ENCODE measurements at places on chromosomes 5 and 9. TPM values are rescaled to one million over a fixed set of nuclear protein-coding genes. Genes with fewer than 3 reads are reported as not detected.

DNA sequence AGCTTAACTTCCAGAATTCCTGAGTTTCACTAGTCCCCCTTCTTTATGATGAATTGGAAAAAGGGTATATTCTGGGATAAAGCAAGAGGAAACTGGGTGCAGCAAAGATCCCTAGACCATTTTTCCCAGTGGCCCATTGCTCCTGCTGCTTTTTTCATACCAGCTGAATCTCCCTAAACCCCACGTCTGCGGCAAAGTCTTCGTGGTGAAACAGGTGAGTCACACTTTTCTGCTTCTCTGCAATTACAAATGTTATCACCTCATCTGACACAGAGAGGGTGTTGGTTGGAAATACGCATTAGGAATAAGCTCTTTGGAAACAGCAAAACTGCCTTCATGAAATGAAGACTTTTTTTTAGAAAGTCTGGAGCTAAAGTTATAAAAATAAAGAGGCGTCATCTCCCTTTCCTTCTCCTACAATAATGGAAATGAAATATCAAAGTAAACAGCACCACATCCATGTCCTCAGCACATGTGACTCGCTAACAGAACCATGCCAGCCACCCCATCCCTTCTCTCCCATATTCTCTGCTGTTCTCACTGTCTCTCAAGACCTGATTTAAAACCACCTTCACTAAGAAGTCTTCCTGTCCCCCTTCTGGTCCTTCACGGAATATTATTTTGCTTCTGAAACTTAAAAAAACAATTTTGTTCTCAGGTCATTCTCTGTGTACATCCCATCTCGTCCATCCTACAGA, 39.5 kb upstream of the GLRX start:
- H3K4me3 ChIP-seq: no peak overlapping the region
- H3K4me1 ChIP-seq: peaks cover 74% of the 10 kb centered on the region
- no peaks in the 10 kb centered on the region for H3K27me3 ChIP-seq
- DNase-seq: peak; percentile 66
- peak overlapping the region; percentile 73 for H3K27ac ChIP-seq

GRCh38 chr5:87780831-87781760, 368.4 kb upstream of the CCNH start:
- H3K36me3 ChIP-seq: no peaks in the 10 kb centered on the region
- peaks cover 18% of the 10 kb centered on the region for H3K27me3 ChIP-seq
- no peaks in the 10 kb centered on the region for H3K4me1 ChIP-seq
- no peak overlapping the region for H3K27ac ChIP-seq

DNA sequence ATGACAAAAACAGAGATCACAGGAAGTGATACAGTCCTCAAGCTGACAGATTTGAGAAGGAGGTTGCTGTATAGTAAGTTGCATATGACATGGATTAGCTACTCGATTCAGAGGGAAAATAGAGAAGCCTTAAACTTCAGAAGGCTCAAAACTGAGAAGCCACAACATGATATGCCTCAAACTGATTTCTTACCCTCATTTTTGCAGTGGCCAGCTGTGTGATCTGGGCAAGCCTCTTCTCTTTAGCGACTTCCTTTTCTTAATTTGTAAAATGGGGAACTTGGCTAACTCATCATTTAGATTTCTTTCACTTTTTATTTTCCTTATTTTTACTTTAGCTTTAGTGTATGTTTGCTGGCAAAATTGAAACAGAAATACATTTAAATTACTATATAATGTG, 421.1 kb downstream of the KIF4B start:
- no peaks in the 10 kb centered on the region for H3K4me1 ChIP-seq
- no peaks in the 10 kb centered on the region for H3K36me3 ChIP-seq
- no peak for DNase-seq
- no peak overlapping the region for H3K27ac ChIP-seq

DNA sequence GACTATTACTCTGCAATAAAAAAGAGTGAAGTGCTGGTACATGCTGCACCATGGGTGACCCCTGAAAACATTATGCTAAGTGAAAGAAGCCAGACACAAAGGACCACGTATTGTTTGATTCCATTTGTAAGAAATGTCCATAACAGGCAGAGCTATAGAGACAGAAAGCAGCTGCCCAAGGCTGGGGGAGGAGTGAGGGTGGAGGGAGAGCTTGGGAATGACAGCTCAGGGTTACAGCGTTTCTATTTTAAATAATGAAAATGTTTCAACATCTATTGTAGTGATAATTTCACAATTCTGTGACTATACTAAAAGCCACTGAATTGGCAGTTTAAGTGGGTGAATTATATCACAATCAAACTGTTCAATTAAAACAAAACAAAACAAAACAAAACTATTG, 81.7 kb downstream of the MYO10 start:
- H3K36me3 ChIP-seq: no peaks in the 10 kb centered on the region
- no peaks in the 10 kb centered on the region for H3K4me1 ChIP-seq
- H3K27ac ChIP-seq: no peak overlapping the region
- H3K27me3 ChIP-seq: no peaks in the 10 kb centered on the region

Gene SLCO6A1
- not detected for total RNA-seq

Gene GPR151
- total RNA-seq: not detected

GRCh38 chr5:25091921-25092320, 447.1 kb upstream of the CDH10 start:
- no peaks in the 10 kb centered on the region for H3K36me3 ChIP-seq
- H3K27me3 ChIP-seq: no peaks in the 10 kb centered on the region
- H3K27ac ChIP-seq: no peak overlapping the region
- H3K4me1 ChIP-seq: no peaks in the 10 kb centered on the region
- no peak overlapping the region for H3K4me3 ChIP-seq

DNA sequence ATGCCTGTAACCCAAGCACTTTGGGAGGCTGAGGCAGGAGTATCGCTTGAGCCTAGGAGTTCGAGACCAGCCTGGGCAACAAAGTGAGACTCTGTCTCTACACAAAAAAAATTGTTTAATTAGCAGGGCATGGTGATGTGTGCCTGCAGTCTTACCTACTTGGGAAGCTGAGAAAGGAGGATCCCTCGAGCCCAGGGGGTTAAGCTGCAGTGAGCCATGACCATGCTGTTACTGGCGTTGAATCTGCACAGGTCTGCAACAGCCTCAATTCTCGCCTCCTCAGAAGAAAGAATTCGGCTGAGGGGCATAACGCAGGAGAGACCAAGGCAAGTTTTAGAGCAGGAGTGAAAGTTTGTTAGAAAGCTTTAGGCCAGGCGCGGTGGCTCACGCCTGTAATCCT, 18.0 kb downstream of the CCT5 start:
- no peak for DNase-seq
- peaks cover 3% of the 10 kb centered on the region for H3K4me1 ChIP-seq

DNA sequence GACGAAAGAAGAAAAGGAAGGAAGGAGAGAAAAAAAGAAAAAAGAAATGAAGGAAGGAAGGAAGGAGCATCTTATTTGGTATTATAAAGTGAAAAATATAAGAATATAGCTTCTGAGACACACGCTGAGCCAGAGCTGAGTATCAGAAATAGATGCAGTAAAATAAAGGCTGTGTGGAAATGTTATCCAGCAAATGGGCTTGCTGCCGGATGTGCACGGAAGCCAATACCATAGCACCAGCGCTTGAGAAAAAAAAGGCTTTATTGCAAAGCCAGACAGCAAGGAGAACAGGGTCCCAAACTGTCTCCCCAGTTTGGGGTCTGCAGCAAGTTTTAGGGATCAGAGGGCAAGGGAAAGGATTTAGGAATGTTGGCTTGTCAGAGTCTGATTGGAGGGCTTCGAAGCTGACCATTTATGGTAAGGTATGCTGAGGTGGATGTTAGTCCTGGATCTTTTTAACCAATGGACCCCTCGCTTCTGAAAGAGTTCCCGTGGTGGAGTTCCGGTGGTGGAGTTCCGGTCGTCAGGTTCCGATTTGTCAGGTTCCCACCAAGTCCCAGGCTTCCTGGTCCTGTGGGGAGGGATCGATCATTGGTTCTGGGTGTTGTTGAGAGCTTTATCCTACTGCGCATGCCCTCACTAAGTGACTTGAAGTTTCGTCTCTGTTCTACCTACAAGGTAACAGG, 70.4 kb downstream of the SFXN1 start:
- DNase-seq: no peak
- no peaks in the 10 kb centered on the region for H3K36me3 ChIP-seq
- H3K4me1 ChIP-seq: peaks cover 4% of the 10 kb centered on the region
- H3K27me3 ChIP-seq: peaks cover 28% of the 10 kb centered on the region
- no peak overlapping the region for H3K4me3 ChIP-seq

- H3K27me3 ChIP-seq: no peaks in the 10 kb centered on the region
- no peaks in the 10 kb centered on the region for H3K4me1 ChIP-seq
- H3K4me3 ChIP-seq: no peak overlapping the region
Observed at GRCh38 chr5:130222573-130222972, 318.3 kb downstream of the CHSY3 start.

DNA sequence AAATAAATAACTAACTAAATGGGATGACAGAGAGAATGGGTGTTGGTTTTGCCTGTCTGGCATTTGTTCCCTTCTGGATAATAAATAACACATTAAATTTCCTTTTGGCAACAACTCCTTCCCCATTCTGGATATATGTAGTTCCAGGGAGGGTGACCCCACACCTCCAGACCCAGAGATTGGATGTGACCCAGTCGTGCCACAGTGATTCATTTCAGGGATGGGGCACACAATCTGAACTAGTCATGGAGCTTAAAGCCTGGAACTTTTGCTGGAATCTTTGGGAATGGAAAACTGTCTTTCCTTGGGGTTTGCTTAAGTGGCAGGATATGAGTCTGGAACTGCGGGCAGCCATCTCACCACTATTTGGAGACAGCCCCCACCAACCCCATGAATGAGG, 11.3 kb downstream of the KLF9 start:
- no peaks in the 10 kb centered on the region for H3K27me3 ChIP-seq
- H3K36me3 ChIP-seq: no peaks in the 10 kb centered on the region
- H3K4me3 ChIP-seq: no peak overlapping the region

GRCh38 chr9:135108831-135109510, 21.5 kb downstream of the OLFM1 start:
- H3K4me1 ChIP-seq: no peaks in the 10 kb centered on the region
- peaks cover 23% of the 10 kb centered on the region for H3K27me3 ChIP-seq
- H3K4me3 ChIP-seq: no peak overlapping the region
- H3K36me3 ChIP-seq: no peaks in the 10 kb centered on the region

Gene ECM2
- total RNA-seq: not detected
